ENCODE measurements at places on chromosomes 5 and 9.
A peak's percentile ranks its signal among the peaks of the same experiment; 100 is the strongest.

DNA sequence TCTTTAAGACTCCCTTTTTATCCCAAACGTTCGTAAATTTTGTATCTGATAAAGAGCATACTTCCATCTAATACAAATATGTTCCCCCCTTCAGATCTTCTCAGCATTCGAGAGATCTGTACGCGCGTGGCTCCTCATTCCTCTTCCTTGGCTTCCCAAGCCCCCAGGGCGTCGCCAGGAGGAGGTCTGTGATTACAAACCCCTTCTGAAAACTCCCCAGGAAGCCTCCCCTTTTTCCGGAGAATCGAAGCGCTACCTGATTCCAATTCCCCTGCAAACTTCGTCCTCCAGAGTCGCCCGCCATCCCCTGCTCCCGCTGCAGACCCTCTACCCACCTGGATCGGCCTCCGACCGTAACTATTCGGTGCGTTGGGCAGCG lies 19.9 kb downstream of the CDKN2A start:
- H3K4me3 ChIP-seq, result peak overlapping the region; percentile 18
- no peak for DNase-seq
- no peak overlapping the region for H3K27ac ChIP-seq
- no peaks in the 10 kb centered on the region for H3K36me3 ChIP-seq
- peaks cover 76% of the 10 kb centered on the region for H3K27me3 ChIP-seq

DNA sequence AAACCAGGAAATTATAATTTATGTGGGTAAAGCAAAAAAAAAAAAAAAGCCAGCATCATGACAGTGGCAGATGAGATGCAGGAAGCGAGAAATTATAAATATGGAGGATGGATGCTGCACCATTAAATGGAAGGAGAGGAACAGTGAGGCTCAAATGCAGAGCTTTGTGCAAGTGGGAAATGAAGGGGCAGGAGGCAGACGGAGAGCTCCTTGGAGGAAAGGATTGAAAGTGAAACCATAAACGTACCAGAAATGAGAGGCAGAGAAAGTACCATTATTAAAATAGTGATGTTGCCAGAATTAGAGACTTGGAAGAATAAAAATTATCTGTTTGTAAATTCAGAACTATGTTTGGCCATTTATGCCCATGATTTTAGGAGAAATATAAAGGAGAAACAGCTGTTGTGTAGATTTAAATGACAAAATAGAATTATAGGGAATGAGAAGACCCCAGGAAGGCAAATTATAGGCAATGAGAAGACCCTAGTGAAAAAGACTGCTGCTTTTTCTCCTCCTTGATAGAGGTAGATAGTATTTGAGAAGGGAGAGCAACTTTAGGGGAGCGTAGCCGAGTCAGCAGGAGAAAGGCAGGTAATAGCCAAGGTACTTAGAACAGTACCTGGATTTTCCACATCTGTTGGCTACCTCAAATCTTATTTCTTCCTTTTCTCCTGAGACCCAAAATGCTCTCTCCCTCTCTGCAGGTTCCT lies 341.0 kb upstream of the CD180 start:
- H3K36me3 ChIP-seq, result no peaks in the 10 kb centered on the region
- peak overlapping the region; percentile 70 for H3K4me3 ChIP-seq
- no peak overlapping the region for H3K27ac ChIP-seq
- DNase-seq, result peak; percentile 24

- no peak overlapping the region for H3K4me3 ChIP-seq
- no peak for DNase-seq
- no peaks in the 10 kb centered on the region for H3K36me3 ChIP-seq
- H3K27ac ChIP-seq, result no peak overlapping the region
These were observed 397.7 kb upstream of the SMARCA2 start for GRCh38 chr9:1617419-1617818.

GRCh38 chr9:71004196-71004595 lies 117.2 kb downstream of the TRPM3 start:
- no peaks in the 10 kb centered on the region for H3K4me1 ChIP-seq
- DNase-seq, result no peak
- no peaks in the 10 kb centered on the region for H3K27me3 ChIP-seq
- H3K27ac ChIP-seq, result no peak overlapping the region
- no peak overlapping the region for H3K4me3 ChIP-seq

- no peak overlapping the region for H3K4me3 ChIP-seq
- DNase-seq, result no peak
- no peak overlapping the region for H3K27ac ChIP-seq
These were observed 410.7 kb downstream of the DNAH5 start for GRCh38 chr5:13533833-13534232.

DNA sequence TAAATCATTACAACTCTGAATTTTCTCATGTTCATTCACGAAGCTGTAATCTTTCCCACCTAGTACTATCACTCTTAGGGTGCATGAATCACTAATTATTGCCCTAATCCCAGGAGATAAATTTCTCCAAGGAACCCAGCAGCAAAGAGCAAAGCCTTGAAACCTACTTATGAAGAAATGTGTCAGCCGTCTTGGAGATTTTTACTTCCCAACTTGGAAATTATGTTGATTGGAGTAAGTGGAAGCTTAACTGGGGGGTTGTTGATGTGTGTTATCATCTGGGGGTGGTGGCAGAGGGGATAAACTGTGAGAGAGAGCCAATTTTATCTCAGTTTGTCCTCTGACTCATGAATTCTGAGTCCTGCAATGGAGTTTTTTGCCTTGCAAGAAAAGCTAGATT lies 440.5 kb upstream of the WWC1 start:
- no peak for DNase-seq
- no peaks in the 10 kb centered on the region for H3K27me3 ChIP-seq
- no peak overlapping the region for H3K27ac ChIP-seq
- H3K36me3 ChIP-seq, result no peaks in the 10 kb centered on the region
- no peaks in the 10 kb centered on the region for H3K4me1 ChIP-seq
- no peak overlapping the region for H3K4me3 ChIP-seq

GRCh38 chr9:79911724-79912123 lies 340.0 kb downstream of the TLE4 start:
- no peak overlapping the region for H3K4me3 ChIP-seq
- no peaks in the 10 kb centered on the region for H3K27me3 ChIP-seq
- no peak overlapping the region for H3K27ac ChIP-seq
- no peak for DNase-seq

- DNase-seq, result peak; percentile 31
- no peak overlapping the region for H3K27ac ChIP-seq
- no peaks in the 10 kb centered on the region for H3K27me3 ChIP-seq
These were observed 59.4 kb upstream of the RAPGEF1 start for GRCh38 chr9:131799177-131799823.

GRCh38 chr5:127009784-127010183 lies 20.6 kb downstream of the MARCHF3 start:
- no peak for DNase-seq
- no peak overlapping the region for H3K4me3 ChIP-seq
- no peaks in the 10 kb centered on the region for H3K27me3 ChIP-seq
- peaks cover 5% of the 10 kb centered on the region for H3K4me1 ChIP-seq
- H3K36me3 ChIP-seq, result no peaks in the 10 kb centered on the region

DNA sequence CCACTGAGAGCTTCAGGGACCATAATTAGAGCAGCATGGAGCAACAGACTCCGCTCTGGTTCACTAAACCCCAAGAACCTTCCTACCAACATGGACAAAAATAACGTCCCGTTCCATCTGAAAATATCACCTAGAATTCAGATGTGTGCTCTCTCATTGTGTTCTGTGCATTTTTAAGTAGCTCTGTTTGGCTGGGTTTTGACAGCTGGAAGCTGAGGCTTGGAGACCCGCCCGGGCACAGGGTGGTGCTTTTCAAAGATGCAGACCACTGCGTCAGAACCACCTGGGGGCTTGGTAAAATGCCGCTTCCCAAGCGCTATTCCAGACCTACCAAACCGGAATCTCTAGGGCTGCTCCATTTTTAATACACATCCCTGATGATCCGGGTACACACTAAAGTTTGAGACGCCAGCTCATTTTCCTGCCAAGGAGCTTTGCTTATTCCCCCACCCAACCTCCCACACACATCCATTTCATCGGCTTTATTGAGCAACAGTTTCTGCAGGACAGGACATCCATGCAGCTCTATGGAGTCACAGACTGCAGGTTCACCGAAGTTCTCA lies 104.8 kb downstream of the GABBR2 start:
- H3K27ac ChIP-seq, result no peak overlapping the region
- H3K27me3 ChIP-seq, result no peaks in the 10 kb centered on the region
- H3K36me3 ChIP-seq, result no peaks in the 10 kb centered on the region
- H3K4me3 ChIP-seq, result no peak overlapping the region
- no peaks in the 10 kb centered on the region for H3K4me1 ChIP-seq

DNA sequence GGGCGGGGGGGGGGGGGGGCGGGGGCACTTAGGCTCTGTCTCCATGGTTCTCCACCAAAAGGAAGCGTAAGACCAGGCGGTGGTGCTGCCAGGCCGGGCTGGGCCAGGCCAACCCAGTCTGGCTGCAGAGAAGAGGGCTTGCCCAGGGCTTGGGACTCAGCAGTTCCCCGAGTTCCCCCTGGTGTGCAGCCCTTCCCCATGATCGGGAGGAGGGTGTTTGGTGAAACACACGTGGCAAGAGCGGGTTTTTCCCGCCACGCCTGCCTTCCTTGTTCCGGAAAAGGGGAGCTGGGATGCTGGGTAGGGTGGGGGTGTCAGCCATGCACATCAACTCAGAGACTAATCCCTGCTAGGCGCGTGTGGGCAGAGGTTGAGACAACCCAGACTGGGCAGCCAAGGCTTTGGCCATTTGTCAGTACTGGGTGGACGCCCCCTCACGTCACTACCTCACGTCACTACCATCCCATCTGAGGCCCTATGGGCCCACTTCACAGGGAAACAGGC lies 32.9 kb downstream of the PRRX2 start:
- H3K36me3 ChIP-seq, result no peaks in the 10 kb centered on the region
- H3K4me1 ChIP-seq, result no peaks in the 10 kb centered on the region
- H3K27ac ChIP-seq, result no peak overlapping the region
- no peak overlapping the region for H3K4me3 ChIP-seq
- no peak for DNase-seq

- DNase-seq, result no peak
- H3K4me1 ChIP-seq, result no peaks in the 10 kb centered on the region
- no peaks in the 10 kb centered on the region for H3K36me3 ChIP-seq
- no peak overlapping the region for H3K27ac ChIP-seq
- no peaks in the 10 kb centered on the region for H3K27me3 ChIP-seq
- H3K4me3 ChIP-seq, result no peak overlapping the region
These were observed 229.9 kb upstream of the DAB2 start for GRCh38 chr5:39654715-39655114.

GRCh38 chr5:172119921-172120688 lies 67.9 kb downstream of the STK10 start:
- H3K27ac ChIP-seq, result no peak overlapping the region
- H3K4me3 ChIP-seq, result no peak overlapping the region
- DNase-seq, result no peak
- H3K27me3 ChIP-seq, result no peaks in the 10 kb centered on the region

DNA sequence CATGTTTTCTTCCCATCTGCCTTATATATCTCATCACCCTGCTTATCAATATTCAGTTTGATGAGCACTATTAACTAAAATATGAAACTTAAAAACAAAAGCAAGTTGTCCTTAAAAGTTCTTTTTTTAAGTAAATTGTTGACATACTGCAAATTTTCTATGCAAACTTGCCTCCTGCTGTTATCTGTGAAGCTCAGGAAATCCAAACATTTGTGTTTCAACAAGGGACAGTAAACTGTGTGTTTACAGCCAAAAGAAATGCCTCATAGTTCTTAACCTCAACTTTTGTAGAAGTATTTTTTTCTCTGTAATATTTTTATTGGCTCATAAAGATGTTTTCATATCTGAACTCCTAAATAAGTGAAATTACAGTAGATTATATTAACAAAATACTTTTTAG lies 7.7 kb upstream of the TTC23L start:
- H3K4me3 ChIP-seq, result no peak overlapping the region
- H3K27me3 ChIP-seq, result no peaks in the 10 kb centered on the region
- H3K27ac ChIP-seq, result no peak overlapping the region
- no peaks in the 10 kb centered on the region for H3K36me3 ChIP-seq
- no peak for DNase-seq

GRCh38 chr5:93382188-93382825 lies 198.7 kb downstream of the NR2F1-AS1 start:
- no peaks in the 10 kb centered on the region for H3K36me3 ChIP-seq
- H3K4me1 ChIP-seq, result no peaks in the 10 kb centered on the region
- H3K27me3 ChIP-seq, result no peaks in the 10 kb centered on the region
- no peak overlapping the region for H3K27ac ChIP-seq

- H3K27ac ChIP-seq, result no peak overlapping the region
- no peaks in the 10 kb centered on the region for H3K4me1 ChIP-seq
- no peaks in the 10 kb centered on the region for H3K27me3 ChIP-seq
- no peak overlapping the region for H3K4me3 ChIP-seq
These were observed 183.5 kb downstream of the CDK5RAP2 start for GRCh38 chr9:120396418-120396817.

- H3K36me3 ChIP-seq, result no peaks in the 10 kb centered on the region
- no peaks in the 10 kb centered on the region for H3K27me3 ChIP-seq
- H3K4me1 ChIP-seq, result no peaks in the 10 kb centered on the region
These were observed 117.2 kb upstream of the TBCA start for GRCh38 chr5:77893225-77893860.

DNA sequence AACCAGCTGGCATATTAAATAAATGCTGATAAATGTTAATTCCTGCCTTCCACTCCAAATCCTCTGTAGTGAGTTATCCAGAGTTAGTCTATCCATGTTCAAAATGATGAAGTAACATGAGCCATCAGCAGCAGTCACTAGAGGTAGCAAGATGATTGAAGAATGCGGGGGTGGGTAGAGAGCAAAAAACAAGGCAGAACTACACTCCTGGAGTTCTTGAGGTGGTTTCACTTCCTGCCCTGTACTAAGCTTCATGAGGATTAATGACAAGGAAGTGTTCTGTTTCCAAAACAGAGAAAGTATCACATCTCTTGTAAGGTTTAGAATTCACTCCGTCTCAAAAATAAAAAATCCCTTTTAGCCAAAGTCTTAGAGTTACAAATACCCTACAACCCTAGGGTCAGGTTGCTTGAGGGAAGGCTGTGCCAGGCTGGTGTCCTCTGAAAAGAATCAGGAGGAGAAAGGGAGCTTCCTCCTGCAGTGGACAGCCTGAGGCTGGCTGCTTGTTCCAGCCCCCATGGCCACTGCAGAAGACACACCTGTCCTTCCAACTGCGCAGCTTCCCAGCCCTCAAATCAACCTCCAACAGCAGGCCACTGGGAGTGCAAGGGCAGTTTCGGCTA lies 180.2 kb downstream of the DENND1A start:
- no peak for DNase-seq
- no peak overlapping the region for H3K4me3 ChIP-seq
- H3K27ac ChIP-seq, result no peak overlapping the region

DNA sequence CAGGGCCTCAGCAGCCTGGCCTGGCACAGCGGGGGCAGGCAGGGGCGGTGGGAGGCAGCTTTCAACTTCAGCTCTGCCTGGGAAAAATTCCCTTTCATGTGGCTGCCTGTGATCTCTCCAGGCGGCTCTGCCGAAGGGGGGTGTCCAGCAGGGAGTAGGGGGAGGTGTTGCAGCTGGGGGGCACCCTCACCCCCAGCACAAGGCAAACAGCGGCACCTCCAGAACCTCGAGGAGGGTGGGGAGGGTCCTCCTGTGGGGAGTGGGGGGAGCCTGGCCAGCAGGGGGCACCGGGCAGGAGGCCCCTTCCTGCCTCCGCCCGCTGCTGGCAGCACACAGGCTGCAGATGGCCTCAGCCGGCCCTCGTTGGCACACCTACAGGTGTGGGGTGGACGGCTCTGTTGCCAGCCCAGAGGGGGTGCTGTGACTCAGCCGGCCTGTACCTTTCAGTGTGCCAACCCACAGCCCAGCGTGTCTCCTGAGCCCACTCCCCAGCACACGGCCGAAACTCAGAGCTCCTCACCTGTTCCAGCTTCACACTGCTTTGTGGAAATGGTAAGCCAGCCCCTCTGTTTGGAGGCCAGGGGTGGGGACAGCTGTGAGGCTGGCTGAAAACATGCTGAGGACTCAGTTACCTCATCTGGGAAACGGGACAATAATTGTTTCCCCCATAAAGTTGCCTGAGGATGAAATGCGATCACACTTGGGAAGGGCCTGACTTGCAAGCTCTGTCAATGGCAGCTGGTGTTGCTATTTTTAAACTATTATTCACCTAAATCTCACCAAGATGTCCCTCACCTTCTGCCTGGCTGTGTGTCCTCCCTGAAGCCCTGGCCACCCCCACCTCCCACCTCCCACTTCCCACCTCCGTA lies 37.0 kb downstream of the CXXC5 start:
- no peak overlapping the region for H3K4me3 ChIP-seq
- H3K4me1 ChIP-seq, result no peaks in the 10 kb centered on the region
